ENCODE measurements at places on chromosomes 5 and 9.

GRCh38 chr5:163460562-163461171, at the start of gene HMMR:
Gene HMMR (plus strand): TSS chr5:163460632. CDS start chr5:163460693, 61 bp downstream.
- no peak for DNase-seq

DNA sequence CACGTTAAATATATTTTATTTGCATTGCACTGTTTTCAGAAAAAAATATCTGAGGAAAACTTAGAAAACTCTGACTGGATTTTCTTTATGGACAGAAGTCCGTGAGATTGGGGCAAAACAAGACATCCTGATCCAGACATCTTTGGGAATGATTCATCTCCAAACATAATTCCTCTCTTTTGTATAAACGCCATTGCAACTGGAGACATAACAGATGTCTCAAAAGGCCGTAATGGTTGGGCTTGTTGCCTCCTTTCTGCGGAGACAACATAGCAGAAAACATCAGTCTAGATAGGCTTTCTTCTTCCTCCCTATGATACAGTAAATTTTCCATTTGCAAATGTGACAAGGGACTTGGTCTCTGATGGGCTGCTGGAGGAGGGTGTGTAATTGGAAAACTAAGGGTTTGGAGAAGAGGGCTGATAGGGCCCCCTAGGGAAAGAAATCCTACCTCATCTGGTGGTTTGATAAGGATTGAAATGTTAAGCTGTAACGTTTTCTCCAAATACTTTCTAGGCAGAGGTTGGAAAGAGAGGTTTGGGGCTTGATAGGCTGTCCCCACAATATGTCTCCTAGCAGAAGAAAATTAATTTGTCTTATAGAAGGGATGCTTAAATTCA, 631.5 kb upstream of the ST8SIA4 start:
- no peak for DNase-seq

DNA sequence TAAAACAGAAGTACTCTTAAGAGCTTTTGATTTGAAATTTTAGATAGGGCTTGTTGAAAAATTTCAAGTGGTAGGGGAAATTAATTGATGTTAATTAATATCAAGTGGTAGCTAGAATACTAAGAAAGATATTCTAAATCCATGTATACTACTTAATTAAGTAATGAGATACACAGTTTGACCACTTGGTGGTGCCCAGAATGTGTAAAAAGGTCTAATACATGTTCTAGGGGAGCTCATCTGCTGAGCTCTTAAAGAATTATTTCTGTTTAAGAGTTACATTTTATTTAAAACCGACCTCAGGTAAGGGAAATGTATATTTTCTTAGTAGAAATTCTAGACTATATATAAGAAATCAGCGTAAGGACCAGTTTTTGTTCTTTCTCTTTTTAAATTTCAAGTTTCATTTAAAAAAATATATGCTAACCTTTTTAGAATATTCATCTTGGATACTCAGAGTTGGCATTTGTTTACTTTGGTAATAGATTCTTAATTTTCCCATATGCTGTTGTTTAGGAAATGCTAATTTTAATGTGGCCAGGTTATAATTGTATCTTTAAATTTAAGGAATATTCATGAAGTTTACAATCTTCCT, 61.5 kb downstream of the LNPEP start:
- peak; percentile 62 for DNase-seq

GRCh38 chr5:32014096-32014745, 159.9 kb downstream of the GOLPH3 start:
- no peak for DNase-seq

DNA sequence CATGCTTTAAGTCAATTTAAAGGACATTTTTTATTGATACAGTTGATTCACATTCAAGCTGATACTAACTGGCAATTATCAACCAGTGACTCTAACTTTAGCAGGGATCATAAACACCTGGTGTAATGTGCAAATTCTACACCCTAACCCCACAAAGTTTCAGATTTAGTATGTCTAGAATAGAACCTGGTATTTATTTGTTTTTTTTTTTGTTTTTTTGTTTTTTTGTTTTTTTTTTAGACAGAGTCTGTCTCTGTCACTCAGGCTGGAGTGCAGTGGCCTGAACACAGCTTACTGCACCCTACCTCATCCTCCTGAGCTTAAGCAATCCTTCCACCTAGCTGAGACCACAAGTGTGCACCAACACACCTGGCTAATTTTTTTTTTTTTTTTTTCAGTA, 311.2 kb upstream of the SEMA6A start:
- no peak for DNase-seq

DNA sequence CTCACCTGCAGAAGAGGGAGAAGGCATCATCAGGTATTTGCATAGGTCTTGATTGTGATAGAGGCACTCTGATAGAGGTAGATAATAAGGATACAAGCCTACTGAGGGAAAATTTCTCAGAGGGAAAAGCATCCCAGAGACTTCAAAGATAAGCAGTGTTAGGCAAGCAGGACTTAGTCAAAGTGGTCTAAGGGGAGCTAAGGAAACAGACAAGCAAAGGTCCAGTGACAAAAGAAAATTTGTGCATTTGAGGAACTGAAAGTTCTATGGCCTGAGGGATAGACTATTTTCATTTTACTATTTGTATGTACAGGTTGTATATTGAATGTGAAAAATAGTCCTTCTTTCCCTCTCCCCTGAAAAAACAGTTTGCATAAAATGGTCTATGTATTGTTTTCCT, 27.4 kb downstream of the OXCT1 start:
- DNase-seq, result no peak

DNA sequence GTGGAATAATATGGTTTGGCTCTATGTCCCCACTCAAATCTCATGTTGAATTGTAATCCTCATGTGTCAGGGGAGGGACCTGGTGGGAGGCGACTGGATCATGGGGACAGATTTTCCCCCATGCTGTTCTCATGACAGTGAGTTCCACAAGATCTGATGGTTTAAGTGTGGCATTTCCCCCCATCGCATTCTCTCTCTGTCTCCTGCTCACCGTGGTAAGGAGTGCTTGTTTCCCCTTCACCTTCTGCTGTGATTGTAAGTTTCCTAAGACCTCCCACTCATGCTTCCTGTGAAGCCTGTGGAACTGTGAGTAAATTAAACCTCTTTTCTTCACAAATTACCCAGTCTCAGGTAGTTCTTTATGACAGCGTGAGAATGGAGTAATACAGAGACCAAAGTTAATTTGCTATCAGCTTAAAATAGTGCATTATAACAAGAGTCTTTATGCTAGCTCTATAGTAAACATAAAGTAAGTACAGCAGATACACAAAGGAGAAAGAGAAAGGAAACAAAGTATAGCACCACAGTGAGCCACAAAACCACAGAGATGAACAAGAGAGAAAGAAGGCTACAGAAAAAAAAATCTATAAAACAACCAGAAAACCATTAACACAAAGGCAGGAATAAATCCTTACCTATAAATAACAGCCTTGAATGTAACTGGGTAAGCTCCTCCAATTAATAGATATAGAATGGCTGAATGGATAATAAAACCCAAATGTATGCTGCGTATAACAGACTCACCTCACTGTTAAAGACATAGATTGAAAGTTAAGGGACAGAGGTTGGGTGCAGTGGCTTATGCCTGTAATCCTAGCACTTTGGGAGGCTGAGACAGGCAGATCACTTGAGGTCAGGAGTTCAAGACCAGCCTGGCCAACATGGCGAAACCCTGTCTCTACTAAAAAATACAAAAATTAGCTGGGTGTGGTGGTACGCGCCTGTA, 39.7 kb downstream of the RAPGEF6 start:
- DNase-seq, result no peak

DNA sequence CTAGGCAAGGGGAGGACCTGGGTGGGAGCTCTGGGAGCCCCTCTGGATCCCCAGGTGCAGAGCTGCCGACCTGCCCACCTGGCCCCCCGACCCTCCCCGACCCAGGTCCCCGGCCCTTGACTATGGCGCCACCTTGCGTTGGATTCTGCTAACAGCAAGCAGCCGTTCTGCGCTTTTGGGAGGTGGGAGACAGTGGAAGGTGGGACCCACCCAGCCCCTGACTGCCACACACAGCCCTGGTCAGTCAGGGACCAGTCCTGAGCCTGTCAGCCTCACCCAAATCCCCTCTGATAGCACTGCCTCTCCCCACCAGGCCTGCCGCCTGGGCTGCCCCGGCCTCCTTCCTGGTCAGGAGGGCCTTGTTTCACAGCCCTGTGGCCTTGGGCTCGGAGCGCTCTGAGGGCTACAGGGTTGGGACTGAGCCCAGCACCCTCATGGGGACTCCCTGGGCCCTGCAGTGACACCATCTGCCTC, 77.9 kb downstream of the HMCN2 start:
- DNase-seq, result no peak

DNA sequence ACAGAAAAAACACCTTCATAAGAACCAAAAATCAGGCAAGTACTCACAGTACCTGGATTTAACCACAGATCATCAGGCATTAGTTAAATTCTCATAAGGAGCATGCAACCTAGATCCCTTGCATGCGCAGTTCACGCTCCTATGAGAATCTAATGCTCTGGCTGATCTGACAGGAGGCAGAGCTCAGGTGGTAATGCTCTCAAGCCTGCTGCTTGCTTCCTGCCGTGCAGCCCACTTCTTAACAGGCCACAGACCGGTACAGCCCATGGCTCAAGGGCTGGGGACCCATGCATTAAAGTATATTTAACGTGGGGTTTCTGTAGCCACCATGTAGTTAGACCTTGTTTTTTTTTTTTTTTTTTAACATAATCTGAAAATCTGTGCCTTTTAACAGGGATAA, 147.7 kb downstream of the VPS13A start:
- DNase-seq, result no peak

DNA sequence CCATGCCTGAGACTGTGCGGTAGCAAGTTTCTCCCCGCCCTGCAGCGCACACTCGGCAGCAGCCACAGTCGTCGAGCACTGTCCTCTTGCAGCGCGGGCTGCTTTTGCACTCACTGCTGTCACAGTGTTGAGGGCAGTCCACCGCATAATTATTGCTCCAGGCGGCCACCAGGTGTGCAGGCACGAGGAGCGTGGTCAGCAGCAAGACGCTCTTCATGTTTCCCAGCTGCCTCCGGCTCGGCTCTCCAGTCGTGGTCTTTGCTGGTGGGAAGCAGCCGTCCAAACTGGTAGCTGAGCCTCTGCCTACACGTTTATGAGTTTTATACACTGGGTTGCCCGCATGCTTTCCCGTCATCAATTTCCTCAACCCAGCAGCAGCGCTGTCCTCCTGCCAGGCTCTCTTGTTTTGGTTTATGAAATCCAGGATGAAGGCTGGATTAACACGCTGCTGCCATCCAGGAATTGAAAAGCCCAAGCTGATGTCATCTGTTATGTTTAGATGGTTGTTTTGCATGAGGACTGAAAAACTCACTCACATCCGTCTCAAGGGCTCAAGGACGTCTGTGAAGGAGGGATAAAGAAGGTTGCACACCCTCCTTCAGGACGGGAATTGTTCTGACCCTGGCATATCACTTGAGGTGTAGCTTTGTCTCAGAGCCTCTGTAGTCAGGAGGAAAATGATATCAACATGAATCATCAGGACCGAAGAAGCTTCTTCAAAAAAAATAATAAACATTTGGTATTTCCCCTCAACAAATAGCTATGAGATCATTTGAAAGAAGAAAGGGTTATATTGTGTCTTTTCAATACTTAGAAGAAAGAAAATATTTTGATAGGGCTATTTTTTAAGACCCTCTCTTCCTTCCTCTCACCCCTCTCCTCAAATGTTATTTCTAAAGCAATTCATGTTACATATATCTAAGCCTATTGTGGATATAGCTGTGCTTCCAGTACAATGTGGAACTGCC, at the start of gene ESM1:
Gene ESM1 (minus strand): TSS at position 293 of the 968 bp plus-strand sequence. CDS start 76 bp downstream, at position 217.
- no peak for DNase-seq

DNA sequence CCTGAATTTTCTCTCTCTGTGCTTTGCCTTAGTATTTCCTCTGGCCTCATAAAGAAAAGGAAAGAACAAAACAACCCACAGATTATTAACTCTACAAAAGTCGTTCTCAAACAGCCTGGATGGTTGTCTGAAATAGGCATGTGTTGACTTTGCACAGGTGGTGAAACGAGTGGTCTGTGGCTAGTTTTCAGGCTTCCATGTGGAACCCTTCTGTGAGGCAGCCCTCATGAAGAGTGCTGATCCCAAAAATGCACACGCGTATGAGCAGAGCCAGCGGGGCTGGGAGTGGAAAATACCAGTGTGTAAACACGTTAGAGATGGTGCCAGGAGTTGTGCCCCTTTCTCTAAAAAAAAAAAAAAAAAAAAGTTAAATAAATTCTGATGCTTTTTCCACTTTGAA, 4.9 kb upstream of the PSAT1 start:
- DNase-seq, result no peak

GRCh38 chr9:95049761-95050160, 267.7 kb downstream of the FANCC start:
- no peak for DNase-seq

GRCh38 chr5:172583931-172584511, 57.0 kb upstream of the NEURL1B start:
- peak; percentile 16 for DNase-seq

Data from inflammatory macrophage treated with lipopolysaccharide for 1 hour (primary cell).